Chondrocyte (in vitro differentiated cells): ENCODE measurements at places on chromosomes 12 and 14. TPM values are rescaled to one million over a fixed set of nuclear protein-coding genes. Genes with fewer than 3 reads are reported as not detected.
A peak's percentile ranks its signal among the peaks of the same experiment; 100 is the strongest.

- no peak for DNase-seq
- H3K4me3 ChIP-seq = no peak overlapping the region
- H3K27ac ChIP-seq = peak overlapping the region; percentile 62
- no peaks in the 10 kb centered on the region for H3K36me3 ChIP-seq
Observed at GRCh38 chr12:10362828-10363657, 26.8 kb downstream of the KLRK1 start.

- H3K36me3 ChIP-seq = no peaks in the 10 kb centered on the region
- H3K4me3 ChIP-seq = no peak overlapping the region
- H3K4me1 ChIP-seq = no peaks in the 10 kb centered on the region
- DNase-seq = no peak
- no peak overlapping the region for H3K27ac ChIP-seq
Observed at GRCh38 chr14:46404865-46405811, 246.4 kb downstream of the RPL10L start.

DNA sequence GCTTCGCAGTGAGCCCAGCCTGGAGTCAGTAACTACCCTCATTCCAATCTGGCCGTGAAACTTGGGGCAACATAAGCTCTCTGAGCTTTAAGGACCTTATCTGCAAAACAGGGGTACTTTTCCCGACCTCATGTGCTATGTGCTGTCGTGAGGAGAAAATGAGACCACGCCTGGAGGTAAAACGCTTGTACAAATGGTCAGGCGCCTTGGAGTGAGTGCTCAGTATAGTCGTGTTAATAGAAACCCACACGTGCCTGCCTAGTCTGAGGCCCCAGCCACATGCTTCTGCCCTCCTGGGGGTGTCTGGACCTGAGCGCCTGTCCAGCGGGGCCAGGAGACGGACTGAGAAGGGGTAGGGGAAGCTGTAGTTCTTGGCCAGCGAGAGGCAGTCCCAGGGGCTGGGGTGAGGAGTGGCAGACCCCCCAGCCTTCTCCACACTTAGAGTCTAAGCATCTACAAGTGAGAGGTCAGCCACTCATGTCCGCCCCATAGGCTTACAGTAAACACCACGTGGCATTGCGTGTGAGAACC is 4.9 kb downstream of the AQP5 start:
- H3K27ac ChIP-seq = no peak overlapping the region
- H3K4me1 ChIP-seq = peaks cover 12% of the 10 kb centered on the region
- peaks cover 8% of the 10 kb centered on the region for H3K27me3 ChIP-seq
- peak; percentile 75 for DNase-seq
- H3K36me3 ChIP-seq = no peaks in the 10 kb centered on the region

DNA sequence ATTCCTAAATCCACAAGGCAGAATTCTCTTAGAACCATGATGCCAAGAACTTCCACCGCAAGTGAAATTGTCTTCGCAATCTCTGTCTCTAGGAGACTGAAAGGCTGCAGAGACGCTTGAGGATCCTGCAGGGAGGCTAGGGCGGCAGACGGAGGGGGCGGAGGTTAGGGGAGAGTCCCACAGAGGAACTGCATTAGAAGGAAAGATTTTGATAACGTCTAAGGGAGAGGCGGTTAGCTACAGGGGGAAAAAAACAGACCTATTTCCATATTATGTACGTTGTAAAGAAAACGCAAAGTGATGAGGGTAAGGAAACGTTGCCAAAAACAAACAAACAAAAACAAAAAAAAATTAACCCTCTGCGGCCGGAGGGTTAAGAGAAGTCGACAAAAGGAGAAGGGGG is 595 bp downstream of the KLHL28 start:
- peaks cover 46% of the 10 kb centered on the region for H3K4me1 ChIP-seq
- H3K27ac ChIP-seq = no peak overlapping the region
- no peaks in the 10 kb centered on the region for H3K36me3 ChIP-seq
- no peaks in the 10 kb centered on the region for H3K27me3 ChIP-seq
- DNase-seq = no peak

DNA sequence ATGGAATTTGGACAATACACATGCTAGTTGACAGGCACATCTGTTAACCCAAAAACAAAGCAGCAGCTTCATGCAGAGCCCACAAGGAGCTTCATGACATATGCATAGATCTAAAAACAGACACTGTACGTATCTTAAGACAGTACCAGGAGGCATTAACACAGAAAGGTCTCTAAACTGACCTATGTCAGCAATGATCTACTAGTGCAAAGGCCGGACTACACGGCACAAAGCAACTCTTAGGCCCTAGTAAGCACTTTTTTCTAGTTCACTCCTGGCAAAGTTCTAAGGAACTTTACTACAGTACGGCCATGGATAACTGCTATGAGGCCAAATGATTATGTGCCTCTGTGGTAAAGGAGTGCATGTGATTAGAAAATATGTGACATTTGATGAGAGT is 8.4 kb upstream of the KANSL2 start:
- no peak overlapping the region for H3K27ac ChIP-seq
- peaks cover 29% of the 10 kb centered on the region for H3K4me1 ChIP-seq
- no peak for DNase-seq
- H3K27me3 ChIP-seq = no peaks in the 10 kb centered on the region
- H3K36me3 ChIP-seq = peaks cover 31% of the 10 kb centered on the region

ISCA2 gene
- total RNA-seq = 16.6 to 18.9 TPM (median 16.9 TPM) in 3 replicates
